Hematopoietic multipotent progenitor cell (in vitro differentiated cells): ENCODE measurements at places on chromosomes 5 and 9.

DNA sequence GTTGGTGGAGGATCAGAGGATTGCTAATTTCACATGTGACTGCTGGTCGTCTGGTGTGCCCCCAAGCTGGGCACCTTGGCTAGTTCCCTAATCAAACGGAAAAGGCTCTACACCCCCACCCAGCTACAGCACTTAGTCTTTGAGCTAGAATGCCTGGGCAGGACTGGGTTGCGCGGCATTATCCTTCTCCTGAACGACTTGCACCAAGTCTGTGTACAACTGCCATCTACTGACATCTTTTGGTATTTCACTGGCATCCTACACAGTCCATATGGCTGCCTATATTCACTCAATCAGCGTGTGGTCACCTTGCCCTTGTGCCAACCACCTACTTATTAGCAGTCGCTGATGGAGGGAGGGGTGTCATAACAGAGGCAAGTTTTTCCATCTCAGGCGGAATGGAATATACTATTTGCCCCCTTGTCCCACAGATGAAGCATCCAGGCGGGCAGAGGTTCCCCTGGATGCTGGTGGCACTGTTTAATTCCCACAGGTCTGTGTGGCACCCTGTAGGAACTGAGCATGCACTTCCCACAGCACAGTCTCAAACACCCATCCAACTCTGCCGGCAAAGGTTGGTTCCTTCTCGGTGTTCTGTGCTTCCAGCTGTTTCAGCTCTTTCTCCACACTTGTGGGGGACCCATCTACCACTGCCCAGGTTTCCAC, 150.1 kb downstream of the OSTF1 start:
- peak; percentile 22 for DNase-seq

GRCh38 chr5:95786821-95787418, 35.6 kb downstream of the GLRX start:
- no peak for DNase-seq

DNA sequence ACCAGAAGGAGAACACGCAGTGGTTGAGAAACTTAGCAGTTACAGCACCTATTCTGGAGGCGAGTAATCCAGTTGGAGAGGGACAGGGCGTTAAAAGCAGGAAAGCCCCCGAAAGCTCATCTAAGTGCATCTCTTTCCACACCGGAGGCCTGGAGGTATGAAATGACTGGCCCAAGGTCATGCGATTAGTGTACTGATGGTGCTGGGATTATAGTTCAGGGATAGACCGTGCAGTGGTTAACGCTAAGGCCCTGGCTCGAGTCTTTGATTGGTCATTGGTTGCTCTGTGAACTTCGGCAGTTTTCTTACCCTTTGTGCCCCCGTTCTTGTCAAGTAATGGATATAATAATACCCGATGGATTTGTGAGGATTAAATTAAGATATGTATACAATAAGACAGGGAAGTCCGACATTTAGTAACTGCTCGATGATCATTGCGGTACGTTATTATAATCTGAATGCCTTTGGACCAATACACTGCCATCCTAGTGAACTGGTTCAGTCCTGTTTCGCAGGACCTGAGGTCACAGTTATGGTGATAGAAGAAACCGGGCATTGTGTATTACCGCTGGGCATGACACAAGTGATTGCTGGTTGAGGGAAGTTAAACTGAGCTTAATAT, 960 bp downstream of the CANX start:
- no peak for DNase-seq

GRCh38 chr5:179852993-179853547, 5.5 kb downstream of the MRNIP start:
- no peak for DNase-seq
